Fibroblast of gingiva (primary cell): ENCODE measurements at places on chromosomes 6 and 20.

GRCh38 chr20:35762461-35762860 lies 9.4 kb upstream of the PHF20 start:
- no peak for DNase-seq

DNA sequence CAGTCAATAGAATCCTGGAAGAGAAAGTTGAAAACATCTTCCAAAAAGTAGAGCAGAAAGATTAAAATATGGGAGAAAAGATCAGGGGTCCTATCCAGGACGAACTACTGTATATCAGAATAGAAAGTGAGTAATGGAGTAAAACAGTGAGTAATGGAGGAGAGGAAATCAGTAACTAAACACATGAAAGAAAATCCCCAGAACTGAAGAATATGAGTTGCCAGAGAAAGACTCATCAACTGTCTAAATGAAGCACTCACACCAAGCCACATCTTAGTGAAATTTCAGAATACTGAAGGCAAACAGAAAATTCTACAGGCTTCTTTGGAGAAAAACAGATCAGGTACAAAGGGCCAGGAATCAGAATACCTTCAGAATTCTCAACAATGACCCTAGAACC lies 14.9 kb downstream of the IL17A start:
- DNase-seq = no peak

DNA sequence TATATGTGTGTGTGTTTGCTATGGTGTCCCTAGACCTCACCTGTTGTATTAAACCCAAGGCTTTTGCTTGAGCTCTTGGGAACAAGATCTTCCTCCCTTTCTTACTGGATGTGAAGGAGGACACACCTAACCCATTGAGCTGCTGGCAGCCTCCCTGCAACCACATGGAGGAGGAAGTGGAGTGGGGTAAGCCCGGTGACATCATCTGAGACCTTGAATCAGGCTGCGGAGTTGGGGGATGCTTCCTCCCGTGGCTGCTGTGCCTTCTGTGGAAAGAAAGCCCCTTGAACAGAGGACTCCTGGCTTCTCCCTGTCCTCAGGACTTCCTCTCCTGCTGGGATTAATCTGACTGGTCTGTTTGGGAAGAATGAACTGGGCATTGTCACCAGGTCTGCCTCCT lies 3.3 kb downstream of the CST11 start:
- no peak for DNase-seq

- no peak for DNase-seq
These were observed 183.1 kb downstream of the GMPR start for GRCh38 chr6:16421462-16421960.

- no peak for DNase-seq
These were observed 27.3 kb downstream of the C20orf203 start for GRCh38 chr20:32646486-32646885.

DNA sequence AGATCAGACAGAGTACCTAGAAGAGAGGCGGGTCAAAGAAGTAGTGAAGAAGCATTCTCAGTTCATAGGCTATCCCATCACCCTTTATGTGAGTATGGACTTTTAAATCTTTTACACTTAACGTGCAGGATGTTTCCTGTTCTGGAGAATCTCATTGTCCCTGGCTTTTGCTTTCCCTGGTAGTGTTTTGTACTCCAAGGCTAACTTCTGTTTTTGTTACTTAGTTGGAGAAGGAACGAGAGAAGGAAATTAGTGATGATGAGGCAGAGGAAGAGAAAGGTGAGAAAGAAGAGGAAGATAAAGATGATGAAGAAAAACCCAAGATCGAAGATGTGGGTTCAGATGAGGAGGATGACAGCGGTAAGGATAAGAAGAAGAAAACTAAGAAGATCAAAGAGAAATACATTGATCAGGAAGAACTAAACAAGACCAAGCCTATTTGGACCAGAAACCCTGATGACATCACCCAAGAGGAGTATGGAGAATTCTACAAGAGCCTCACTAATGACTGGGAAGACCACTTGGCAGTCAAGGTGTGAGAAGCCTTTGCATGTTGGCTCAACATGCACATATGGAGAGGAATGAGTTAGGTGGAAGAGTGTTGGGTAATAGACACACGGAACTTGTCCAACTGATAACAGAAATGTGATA lies 3.3 kb downstream of the HSP90AB1 start:
- no peak for DNase-seq

- DNase-seq = no peak
These were observed 199.8 kb downstream of the DLL1 start for GRCh38 chr6:170091000-170091638.

GRCh38 chr6:13390658-13391057 lies 62.3 kb upstream of the TBC1D7 start:
- DNase-seq = no peak

DNA sequence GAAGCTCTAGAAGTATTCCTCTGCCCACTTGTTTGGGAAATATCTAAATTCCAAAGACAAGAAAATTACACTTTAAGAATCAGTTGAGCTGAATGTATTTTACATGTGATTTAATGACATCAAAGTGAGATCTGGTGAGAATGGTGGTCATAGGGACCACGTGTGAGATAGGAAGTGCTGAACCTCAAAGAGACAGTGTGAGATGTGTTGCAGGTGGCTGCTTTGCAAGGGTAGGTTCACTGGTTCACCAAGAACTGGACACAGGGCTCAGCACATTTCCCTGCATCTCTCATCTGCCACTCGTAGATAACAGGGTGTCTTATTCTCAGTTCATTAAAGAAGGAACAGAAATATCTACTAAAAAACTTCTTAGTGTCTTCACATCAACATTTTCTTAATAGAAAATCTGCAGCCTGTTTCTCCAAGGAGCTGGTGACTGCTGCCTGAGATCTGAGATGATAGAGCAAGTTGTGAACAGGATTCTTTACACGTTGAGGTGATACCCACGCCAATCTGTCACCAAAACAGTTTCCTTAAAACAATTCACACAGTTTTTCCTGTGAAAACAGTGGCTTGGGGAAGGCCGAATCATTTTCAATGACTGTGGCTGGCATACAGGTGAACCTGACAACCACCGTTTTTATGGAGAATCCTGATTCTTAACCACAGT lies 7.2 kb downstream of the CCR6 start:
- no peak for DNase-seq

DNA sequence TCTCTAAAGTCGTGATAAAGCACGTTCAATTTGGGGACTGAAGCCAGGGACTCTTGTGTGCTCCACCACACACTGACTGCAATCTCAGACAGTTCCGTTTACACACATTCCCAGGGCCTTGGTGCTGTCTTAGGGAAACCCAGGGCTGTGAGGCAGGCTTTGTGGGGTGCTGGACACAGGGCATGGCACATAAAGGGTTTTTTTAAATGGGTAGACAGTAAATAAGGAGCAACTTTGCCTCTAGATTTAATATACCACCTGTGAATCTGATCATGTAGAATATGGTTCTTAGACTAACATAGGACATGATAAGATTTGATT lies 2.3 kb downstream of the ENTPD6 start:
- no peak for DNase-seq
